Fibroblast of gingiva (primary cell): ENCODE measurements at places on chromosomes 6 and 20.

DNA sequence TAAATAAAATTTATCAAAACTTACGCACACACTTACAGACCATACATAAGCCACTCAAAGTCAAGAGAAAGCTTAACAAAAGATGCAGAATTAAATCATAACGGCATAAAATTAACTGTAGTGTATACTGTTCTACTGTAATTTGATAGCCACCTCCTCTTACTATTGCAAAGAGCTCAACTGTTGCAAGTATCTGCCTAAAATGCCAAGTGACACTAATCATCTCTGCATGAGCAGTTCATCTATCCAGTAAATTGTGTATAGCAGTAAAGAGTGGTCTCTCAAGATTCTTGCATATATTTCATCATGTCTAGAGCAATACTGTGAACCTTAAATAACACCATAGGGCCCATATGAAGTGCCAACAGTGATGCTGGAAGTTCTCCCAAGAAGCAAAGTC lies 12.3 kb downstream of the OR2H2 start:
- peak; percentile 38 for DNase-seq

GRCh38 chr6:24876499-24877465 lies 59.0 kb downstream of the RIPOR2 start:
- DNase-seq: no peak

DNA sequence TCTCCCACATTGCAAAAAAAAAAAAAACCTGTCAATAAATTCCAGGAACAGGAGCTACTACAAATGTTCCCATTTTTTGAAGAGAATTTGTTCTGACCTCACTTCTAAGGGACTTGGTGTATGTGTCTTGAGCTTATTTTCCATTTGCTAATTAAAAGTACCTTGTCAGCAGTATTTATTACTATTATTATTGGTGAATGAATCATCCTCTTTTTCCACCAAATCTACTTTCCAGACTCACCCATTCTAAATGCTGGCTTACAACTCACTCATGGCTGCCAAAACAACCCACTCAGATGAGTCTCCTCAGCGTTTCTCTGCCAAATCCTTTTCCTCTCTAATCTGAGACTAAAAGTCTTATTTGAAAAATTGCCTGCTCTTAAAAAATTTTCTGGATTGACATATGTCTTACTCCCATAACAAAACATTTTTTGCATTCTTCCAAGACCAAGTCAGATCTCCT lies 33.2 kb upstream of the TASP1 start:
- DNase-seq: peak; percentile 35

GRCh38 chr6:4665489-4666417 lies 110.5 kb upstream of the CDYL start:
- peak; percentile 24 for DNase-seq

DNA sequence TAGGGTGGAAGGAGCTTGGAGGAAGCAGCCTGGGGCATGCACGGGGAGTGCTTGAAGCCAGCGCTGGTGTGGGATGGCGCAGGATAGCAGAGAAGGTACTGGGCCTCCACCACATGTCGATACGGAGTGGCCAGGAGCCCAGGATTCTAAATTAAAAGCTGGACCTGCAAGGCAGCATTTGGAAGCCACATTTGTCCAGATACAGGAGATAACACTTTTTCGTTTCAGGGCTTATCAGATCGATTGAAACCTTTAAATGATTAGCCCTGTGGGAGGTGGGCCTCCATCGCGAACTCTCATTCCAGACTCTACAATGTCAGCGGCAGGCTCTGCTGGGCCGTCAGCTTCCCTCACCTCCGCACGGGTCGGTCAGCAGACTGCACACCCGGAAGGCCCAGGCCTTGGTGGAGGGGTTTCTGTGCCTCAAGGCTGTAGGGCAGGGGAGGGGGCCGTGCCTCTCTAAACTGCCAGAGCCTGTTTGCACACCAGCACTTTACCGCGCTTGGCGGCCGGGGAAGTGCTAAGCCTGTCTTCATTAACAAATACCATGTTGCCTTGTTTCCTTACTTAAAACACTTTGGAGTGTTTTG lies 17.9 kb downstream of the EDN3 start:
- DNase-seq: no peak

- DNase-seq: no peak
Observed at GRCh38 chr6:47258724-47259347, 50.9 kb downstream of the TNFRSF21 start.

GRCh38 chr6:158519761-158520160 lies 40.1 kb upstream of the TMEM181 start:
- no peak for DNase-seq

DNA sequence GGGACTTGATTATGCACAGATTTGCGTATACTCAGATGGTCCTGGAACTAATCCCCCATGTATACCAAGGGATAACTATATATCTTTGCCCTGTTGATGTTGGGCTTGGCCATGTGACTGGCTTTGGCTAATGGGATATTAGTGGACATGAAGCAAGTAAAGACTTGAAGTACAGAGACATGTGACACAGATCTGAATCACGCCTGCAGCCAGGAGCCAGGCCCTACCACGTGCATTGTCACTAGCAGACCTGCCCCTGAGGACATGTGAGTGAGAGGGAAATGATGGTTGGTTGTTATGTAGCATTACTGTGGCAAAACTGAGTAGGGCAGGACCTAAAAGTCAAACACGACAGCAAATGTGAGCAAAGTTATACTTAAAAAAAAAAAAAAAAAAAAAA lies 155.7 kb downstream of the AKAP7 start:
- DNase-seq: no peak

DNA sequence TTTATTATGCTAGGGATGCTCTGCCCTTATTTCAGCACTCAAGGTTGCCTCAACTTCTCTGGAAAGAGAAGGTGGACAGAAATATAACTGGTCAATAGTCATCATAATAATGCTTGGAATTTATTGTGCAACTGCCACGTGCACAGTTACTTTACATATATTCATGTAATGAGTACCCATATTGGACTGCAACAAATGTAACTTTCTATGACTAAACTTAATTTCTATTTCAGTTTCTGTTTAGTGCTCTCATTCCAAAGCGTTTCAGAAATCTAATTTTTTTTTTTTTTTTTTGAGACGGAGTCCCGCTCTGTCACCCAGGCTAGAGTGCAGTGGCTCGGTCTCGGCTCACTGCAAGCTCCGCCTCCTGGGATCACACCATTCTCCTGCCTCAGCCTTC lies 28.3 kb upstream of the CD83 start:
- DNase-seq: no peak

GRCh38 chr6:127914240-127914639 lies 13.4 kb upstream of the THEMIS start:
- no peak for DNase-seq

GRCh38 chr6:141598487-141598886 lies 534.2 kb upstream of the GJE1 start:
- peak; percentile 4 for DNase-seq
